Urinary bladder (tissue), 4 donors: ENCODE measurements at places on chromosomes 5 and 9. TPM values are rescaled to one million over a fixed set of nuclear protein-coding genes. Genes with fewer than 3 reads are reported as not detected.

The PDE6A gene
- 0.05 TPM for total RNA-seq

The CDH9 gene
- 0.53 TPM for total RNA-seq

The SH3GL2 gene
- 4.5 TPM for total RNA-seq

The MLANA gene
- total RNA-seq = not detected

The TAS2R1 gene
- total RNA-seq = not detected

The CDC20B gene
- not detected for total RNA-seq

The PCDHGA2 gene
- total RNA-seq = 5.7 TPM

The PTPRD gene
- total RNA-seq = 210 TPM

The RFX3 gene
- total RNA-seq = 24.7 TPM

The ZBTB26 gene
- total RNA-seq = 11.5 TPM

The DNAH5 gene
- total RNA-seq = 0.48 TPM

The NRARP gene
- 6.3 TPM for total RNA-seq

The ADAMTS6 gene
- total RNA-seq = 23.1 TPM

The ADAMTS19 gene
- total RNA-seq = 107 TPM

The CCDC152 gene
- 3.3 TPM for total RNA-seq

The KLHL3 gene
- total RNA-seq = 12.0 TPM

The IFNB1 gene
- total RNA-seq = not detected

The GRXCR2 gene
- not detected for total RNA-seq

The MCTP1 gene
- total RNA-seq = 45.7 TPM

The RPL12 gene
- 973 TPM for total RNA-seq

The TRPM3 gene
- 14.3 TPM for total RNA-seq

The SUSD3 gene
- 1.5 TPM for total RNA-seq

The TMEM174 gene
- not detected for total RNA-seq

The PLK2 gene
- total RNA-seq = 212 TPM

The OR1Q1 gene
- not detected for total RNA-seq

The GRK6 gene
- 13.4 TPM for total RNA-seq

The PAEP gene
- total RNA-seq = not detected

The PCDHAC1 gene
- total RNA-seq = 1.5 TPM

The ROR2 gene
- total RNA-seq = 28.2 TPM

The PTGS1 gene
- total RNA-seq = 98.8 TPM
